ENCODE measurements at places on chromosomes 12 and 14.

DNA sequence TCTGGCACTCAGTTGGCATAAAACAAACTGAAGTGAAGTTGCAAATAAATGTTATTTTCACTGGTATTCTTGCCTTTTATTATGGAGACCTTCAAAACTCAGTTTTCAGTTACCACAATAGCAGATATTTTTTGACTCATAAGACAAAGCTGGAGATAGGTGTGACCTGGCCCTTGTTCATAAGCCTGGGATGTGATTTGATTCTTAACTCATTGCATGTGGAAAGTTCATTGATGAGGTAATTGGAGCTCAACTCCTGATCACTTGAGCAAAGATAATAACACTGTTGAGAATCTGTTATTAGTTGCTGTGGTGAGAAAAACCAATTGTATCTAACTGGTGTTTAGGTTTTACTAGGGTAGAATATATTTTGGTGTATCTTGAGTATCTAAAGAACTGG is 105.1 kb downstream of the AEBP2 start:
- DNase-seq = no peak

DNA sequence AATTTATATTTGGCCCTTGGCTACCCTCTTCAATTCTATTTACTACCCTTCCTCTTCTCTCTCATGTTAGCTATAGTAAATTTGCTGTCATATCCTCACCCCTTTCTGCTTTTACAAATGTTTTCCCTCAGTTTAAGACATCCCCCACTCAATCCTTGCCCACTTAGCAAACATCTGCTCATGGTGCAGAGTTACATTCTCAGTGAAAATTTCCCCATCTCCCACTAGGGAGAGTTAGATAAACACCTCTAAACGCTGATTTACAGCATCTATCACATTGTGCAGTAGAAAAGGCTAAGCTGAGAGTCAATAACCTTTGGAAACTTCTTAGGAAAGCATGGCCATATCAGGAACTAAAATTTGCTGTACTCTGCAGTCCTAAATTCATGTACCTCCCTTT is 69.0 kb downstream of the DENND5B start:
- peak; percentile 24 for DNase-seq

DNA sequence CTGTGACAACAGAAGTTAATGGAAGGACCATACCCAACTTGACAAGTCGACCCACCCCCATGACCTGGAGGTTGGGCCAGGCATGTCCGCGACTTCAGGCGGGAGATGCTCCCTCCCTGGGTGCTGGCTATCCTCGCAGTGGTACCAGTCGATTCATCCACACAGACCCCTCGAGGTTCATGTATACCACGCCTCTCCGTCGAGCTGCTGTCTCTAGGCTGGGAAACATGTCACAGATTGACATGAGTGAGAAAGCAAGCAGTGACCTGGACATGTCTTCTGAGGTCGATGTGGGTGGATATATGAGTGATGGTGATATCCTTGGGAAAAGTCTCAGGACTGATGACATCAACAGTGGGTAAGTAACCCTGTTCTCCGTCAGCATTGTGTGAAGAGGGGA is 220.1 kb downstream of the NAV3 start:
- no peak for DNase-seq

- DNase-seq = no peak
Observed at GRCh38 chr14:103698380-103699260, 16.6 kb downstream of the XRCC3 start.

- no peak for DNase-seq
Observed at GRCh38 chr12:14284184-14284722, 81.2 kb upstream of the ATF7IP start.

DNA sequence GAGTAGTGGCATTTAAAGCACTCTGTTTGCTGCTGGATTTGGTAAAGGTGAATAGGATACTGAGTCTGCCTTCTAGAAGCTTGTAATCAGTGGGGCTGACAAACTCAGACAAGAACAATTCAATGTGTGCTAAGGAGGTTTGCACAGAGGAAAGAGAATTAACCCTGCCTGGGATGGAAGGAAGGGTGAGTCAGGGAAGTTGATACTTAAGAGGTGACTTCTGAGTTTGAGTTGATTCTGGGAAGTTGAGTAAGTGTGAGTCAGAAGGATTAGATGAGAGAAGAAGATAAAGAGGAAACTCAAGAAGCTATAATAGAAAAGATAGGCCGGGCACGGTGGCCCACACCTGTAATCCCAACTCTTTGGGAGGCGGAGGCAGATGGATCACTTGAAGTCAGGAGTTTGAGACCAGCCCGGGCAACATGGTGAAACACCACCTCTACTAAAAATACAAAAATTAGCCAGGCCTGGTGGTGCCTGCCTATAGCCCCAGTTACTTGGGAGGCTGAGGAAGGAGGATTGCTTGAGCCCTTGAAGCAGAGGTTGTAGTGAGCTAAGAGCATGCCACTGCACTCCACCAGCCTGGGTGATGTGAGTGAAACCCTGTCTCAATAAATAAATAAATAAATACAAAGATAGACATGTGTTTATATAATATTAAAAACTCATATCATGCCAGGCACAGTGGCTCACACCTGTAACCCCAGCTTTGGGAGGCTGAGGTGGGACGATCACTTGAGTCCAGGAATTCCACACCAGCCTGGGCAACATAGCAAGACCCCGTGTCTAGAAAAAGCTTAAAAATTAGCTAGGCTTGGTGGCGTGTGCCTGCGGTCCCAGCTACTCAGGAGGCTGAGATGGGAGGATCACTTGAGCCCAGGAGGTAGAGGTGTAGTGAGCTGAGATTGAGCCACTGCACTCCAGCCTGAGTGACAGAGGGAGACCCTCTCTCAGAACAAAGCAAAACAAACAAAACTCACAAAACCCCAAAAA is 126.8 kb upstream of the CPM start:
- peak; percentile 54 for DNase-seq

GRCh38 chr12:11321980-11322379 is 11.7 kb upstream of the PRB4 start:
- DNase-seq = no peak

DNA sequence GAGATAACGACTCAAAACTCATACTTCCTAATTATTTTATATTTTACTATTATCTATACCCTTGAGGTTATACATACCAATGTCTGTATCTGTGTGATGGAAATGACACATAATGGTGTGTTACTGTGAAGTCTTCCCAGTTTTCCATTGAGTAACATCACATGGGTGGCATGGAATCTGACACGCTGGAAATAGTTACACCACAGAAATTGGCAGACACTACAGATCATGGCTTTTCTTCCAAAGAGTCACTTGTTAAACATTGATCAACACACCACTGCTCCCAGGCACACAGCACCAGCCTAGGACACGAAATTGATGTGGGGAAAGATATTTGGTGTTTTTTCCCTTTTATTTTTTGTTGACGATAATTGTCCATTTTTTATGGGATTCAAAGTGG is 33.0 kb upstream of the VWF start:
- no peak for DNase-seq

- DNase-seq = no peak
Observed at GRCh38 chr14:65864984-65865383, 452.5 kb downstream of the FUT8 start.

GRCh38 chr12:15693228-15693911 is 95.8 kb downstream of the EPS8 start:
- DNase-seq = peak; percentile 68

DNA sequence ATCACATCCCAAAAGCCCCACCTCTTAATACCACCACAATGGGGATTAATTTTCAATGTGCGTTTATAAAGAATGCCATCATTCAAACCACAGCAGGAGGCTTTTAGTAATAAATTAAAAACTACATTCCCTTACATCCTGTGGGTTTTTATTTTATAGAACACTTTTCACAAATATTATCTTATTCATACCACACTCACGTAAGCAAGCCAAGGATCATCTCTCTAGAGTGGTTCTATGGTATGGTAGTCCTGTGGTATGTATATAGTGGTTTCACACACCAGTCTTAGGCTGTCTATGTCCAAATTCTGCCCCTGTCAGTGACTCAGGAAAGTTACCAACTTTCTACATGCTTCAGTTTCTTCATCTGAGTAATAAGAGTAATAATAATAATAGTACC is 100.2 kb downstream of the GALC start:
- DNase-seq = no peak

DNA sequence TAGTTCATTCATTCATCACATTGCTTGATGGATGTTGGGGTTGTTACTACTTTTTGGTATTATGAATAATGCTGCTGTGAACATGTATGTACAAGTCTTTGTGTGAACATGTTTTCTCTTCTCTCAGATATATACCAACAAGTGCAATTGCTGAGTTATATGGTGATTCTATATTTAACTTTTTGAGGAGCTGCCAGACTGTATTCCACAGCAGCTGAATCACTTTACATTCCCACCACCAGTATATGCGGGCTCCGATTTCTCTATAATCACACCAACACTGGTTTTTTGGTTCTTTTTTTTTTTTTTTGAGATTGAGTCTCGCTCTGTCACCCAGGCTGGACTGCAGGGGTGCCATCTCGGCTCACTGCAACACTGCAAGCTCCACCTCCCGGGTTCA is 22.2 kb upstream of the PLEKHG6 start:
- DNase-seq = no peak

GRCh38 chr12:110853836-110854235 is 7.0 kb downstream of the CCDC63 start:
- no peak for DNase-seq

DNA sequence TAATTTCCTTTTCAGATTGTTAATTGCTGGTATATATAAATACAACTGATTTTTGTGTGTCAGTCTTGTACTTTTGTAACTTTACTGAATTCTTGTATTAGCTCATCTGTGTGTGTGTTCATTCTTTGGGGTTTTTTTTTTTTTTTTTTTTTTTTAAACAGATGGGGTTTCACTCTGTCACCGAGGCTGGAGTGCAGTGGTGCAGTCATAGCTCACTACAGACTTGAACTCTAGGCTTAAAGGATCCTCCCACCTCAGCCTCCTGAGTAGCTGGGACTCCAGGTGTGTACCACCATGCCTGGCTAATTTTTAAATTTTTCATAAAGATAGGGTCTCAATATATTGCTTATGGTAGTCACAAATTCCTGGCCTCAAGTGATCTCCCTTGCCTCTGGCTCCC is 68.0 kb downstream of the WNK1 start:
- DNase-seq = no peak

GRCh38 chr14:99575043-99576023 is 28.7 kb downstream of the CCDC85C start:
- DNase-seq = no peak

DNA sequence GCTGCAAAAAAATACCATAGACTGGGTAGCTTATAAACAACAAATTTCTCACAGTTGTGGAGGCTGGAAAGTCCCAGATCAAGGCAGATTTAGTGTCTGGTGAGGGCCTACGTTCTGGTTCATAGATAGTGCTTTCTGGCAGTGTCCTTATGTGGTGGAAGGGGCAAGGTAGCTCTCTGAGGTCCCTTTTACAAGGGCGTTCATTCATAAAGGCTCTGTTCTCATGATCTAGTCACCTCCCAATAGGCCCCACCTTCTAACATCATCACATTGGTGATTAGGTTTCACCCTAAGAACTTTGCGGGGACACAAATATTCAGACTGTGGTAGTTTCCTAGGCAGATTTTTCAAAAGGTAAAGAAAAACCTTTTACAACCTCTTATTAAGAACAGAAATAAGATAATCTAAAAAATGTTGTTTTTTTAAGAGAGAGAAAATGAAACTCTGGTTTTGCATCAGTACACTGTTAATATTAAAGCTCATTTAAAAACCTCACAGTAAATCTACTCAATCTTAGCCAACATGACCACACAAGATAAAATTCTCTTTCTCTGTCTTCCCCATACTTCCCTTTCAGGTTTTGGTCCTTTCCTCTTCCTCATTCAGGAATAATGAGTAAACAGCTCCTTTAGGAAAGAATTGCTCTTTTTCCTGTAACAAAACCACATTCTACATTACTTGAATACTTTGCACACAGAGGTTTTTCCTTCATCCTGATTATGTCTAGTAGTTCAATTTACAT is 117.5 kb downstream of the UNC79 start:
- no peak for DNase-seq

DNA sequence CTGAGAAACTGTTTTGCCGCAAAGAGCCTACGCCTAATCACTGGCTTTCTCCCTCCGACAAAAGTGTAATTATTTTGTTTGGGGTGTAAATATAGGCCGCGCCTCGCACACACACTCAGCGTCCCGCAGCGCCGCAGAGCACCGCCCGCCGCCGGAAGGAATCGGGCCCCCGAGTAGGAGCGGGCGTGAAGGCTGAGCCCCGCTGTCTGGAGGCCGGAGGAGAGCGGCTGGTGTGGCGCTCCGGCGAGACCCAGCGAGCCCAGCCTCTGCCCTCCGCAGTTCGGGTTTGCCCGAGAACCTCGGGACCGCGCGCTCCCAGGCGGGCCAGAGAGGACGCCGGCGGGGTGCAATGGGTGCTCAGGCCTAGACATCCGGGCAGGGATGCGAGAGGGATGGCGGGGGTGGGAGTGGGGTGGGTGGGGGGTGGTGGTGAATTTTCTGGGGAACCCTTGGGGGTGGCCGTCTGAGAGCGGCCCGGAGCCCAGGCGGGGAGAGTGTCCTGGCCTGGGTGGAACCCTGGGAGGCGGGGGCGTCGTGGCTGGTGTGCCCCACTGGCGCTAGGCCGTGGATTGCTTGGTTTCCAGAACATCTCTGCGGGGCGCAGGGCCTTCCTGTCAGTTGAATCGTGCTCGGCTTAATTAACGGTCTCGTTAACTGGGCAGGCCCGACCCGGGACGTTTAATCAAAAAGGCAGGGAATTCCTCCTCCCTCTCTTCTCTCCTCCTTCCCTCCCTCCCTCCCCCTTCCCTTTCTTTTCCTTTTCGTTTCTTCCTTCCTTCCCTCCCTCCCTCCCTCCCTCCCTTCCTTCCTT is 4.7 kb upstream of the LHX5 start:
- no peak for DNase-seq

DNA sequence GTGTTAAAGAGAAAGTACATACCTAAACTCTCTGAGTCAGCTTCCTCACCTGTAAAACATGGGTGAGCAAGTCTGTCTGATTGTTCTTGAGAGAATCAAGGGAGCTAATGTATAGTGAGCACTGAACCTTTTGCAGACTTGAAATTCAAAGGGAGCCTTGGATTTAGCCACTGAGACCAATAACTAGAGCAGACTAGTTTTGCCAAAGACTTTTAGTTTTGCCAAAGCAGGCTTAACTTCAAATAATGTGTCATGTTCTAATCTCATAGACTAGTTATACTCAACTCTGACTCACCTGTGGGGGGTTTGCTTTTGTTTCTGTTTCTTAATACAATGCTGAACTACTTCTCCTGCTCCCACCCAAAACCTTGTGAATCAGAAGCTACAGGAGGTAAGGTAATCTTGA is 123.7 kb downstream of the SLC25A21 start:
- DNase-seq = no peak

GRCh38 chr12:110917467-110917866 is 2.9 kb downstream of the MYL2 start:
- DNase-seq = no peak

DNA sequence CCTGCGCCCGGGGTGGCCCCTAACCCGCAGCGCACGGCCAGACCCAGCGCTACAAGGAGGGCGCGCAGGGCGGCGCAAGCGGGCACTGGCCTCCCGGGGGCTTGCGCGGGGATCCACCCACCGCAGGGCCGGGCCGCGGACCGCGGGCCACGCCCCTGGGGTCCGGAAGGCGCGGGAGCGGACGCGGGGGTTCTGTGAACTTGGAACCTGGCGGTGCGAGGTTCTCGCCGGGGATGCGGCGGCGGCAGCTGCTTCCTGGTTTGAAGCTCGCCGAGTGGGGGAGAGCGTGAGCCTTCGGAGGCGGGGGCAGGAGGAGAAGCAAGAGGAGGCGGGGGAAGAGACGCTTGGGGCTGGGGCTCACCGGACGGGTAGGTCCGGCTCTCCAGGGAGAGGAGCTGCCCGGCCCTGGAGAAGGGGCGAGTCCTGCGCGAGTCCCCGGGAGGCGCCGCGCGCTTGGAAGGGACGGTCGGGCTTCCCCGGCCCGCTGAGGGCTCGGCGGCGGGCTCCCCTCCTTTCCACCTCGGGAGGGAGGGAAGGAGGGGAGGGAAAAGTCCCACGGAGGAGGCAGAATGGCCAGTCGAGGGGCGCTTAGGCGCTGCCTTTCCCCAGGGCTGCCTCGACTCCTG is at the start of gene PRKCH:
PRKCH (plus strand) TSS at position 195 of the 626 bp plus-strand sequence. CDS start 523 bp downstream, outside the sequence.
- no peak for DNase-seq

Data from AG04450 (cell line).